Spinal cord (tissue), 10 donors: ENCODE measurements at places on chromosomes 16 and 17. TPM values are rescaled to one million over a fixed set of nuclear protein-coding genes. Genes with fewer than 3 reads are reported as not detected.

ATP1B2 gene
- 29.1 TPM for total RNA-seq

KRT36 gene
- not detected for total RNA-seq

KLHL10 gene
- total RNA-seq, result 0.30 TPM

- DNase-seq, result peak; percentile 44
Measured at GRCh38 chr17:43713494-43714162, 45.0 kb downstream of the SOST start.

DNA sequence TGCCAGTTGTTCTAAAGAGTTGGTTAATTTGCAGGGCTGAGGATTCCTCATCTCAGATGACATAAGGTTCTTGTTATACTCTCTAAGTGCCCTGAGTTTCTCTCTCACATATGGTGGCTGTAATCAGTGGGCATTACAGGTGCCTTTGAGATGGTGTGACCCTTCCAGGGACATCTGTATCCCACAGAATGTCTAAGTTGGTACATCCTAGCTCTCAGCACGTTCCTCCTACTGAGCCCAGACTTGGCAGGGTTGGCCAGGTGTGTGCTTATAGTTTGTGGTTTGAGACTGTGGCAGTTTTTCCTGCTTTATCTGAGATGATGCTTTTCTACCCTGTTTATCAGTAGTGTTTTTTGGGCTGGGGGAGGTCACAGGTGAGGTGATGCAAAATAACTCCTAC is 36.3 kb downstream of the SPECC1 start:
- DNase-seq, result no peak

GRCh38 chr17:42852351-42852750 is 1.4 kb downstream of the AOC3 start:
- DNase-seq, result no peak

DNA sequence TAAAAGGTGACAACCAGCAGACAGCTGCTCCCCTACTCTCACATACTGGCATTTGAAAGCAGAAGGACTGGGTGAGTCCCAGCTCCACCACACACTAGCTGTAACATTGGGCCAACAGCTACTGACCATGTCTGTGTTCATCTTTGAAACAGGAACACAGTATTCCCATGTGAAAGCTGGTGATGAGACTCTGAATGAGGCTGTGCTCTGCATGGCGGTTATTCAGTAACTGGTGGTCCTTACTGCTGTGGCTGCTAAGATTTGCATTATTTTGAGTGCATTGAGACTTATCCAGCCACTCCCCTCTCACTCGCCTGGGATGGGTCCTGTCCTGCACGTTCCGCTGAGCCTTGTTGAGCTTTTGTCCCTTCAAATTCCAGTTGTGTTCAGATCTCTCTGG is 342.9 kb downstream of the FOXL1 start:
- no peak for DNase-seq

DNA sequence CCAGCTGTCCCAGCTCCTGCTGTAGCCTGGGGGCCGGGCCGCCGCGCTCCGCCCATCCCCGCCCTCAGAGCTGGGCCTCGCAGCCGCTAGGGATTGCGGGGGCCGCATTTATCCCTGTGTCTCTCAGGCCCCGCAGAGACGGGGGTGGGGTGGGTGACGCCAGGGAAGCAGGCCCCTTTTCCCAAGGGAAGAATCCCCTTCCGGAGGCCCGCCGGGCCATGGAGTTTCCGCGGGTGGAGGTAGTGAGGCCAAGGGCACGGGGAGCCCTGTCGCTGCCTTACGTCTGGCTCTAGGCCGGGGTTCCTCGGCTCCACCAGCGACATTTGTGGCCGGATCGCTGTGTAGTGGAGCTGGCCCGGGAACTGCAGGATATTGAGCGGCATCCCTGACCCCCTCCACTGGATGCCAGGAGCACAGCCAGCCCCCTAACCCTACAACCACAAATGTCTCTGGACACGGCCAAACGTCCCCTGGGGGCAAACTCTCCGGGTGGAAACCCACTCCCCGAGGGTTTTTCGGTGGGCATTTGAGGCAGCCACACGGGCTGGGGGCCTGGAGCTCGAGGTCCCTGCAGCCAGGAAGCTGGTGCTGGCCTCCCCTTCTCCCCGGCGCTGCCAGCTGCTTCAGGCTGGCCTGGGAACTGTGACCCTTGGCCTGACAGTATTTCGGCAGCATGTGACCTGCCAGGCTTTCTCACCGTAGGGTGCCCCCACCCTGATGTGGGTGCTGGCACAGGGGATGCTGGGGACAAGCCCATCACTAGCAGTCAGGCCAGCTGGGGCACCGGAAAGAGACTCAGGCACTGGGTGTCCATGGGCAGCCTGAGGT is 12.0 kb upstream of the CD300A start:
- DNase-seq, result peak; percentile 72

DNA sequence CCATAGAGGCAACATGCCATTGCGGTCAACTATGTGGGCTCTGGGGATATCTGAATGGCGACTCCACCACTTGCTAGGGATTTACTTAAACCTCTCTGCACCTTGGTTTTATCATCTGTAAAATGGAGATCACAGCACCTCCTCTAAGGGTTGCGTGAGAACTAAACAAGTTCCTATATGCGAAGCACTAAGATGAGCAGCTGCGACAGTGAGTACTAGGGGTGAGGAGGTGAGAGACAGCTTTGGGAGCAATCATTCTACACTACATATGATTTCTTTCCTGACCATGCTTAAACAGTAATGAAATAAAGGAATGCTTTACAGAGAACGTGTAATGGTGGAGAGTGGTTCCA is 61.4 kb downstream of the CREBBP start:
- no peak for DNase-seq

DNA sequence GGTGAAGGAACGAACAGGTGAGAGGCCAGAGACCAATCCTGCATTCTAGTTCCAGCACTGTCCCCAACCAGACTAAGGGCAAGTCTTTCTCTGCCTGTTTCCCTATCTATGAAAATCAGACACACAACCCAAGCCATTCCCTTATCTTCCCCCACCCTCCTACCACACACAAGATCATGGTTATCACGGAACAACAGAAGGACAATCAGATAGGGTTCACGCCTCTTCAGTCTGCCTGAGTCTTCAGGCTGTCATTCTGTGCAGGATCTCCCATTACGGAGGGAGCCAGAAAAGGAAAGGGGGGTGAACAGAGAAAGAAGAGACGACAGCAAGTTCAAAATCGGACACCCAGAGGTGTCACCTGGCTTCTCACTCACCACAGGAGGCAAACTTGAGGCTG is 11.1 kb downstream of the TLE7 start:
- no peak for DNase-seq

DNA sequence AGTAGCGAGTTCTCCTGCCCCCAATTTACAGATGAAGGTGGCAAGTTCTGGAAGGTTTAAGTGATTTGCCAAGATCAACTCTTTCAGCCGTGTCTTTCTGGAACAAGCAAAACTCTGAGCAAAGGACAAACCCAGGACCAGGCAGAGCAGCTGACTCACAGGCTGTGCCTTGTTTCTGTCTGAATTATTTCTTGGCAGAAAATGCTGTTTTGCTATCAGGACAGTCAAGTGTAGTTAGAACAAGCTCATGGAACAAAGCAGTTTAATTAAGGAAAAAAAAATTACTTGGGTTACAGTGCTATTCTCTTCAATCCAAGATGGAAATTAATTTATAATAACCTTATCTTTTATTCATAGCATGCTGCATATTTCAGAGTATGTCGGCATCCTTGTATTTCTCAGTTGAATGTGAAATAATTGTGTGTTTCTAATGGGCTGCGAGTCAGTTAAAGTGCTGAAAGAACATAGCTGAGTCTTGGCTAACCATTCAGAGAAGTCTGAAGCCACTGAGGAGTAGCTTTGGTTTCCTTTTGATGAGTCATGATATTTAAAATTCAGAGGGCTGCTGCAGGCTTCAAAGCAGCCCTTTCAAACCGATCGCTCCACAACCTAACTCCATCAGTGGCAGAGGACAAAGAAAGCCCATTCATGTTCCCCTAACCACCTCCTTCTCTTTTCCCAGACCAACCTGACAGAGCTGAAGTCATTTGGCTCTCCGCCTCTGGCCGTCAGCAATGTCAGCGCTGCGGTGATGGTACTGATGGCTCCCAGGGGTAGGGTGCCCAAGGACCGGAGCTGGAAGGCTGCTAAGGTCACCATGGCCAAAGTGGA is 143.7 kb downstream of the ZNF18 start:
- no peak for DNase-seq

DNA sequence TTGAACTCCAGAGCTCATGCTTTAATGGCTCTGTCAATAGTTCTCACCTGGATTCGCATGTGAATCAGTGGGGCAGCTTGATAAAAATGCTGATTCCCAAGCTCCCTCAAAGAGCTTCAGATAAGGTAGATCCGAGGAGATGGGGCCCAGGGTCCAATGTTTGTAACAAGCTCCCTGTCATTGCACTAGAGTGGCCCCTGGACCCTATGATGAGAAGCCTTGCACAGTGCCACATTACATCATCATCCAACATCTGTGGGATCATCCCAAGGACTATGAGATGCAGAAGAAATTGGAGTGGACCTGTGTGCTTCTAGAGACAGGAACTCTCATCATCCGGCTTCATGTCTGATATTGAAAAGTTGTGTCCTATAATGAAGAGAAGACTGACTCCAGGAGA is 340.8 kb downstream of the SHISA9 start:
- no peak for DNase-seq

DNA sequence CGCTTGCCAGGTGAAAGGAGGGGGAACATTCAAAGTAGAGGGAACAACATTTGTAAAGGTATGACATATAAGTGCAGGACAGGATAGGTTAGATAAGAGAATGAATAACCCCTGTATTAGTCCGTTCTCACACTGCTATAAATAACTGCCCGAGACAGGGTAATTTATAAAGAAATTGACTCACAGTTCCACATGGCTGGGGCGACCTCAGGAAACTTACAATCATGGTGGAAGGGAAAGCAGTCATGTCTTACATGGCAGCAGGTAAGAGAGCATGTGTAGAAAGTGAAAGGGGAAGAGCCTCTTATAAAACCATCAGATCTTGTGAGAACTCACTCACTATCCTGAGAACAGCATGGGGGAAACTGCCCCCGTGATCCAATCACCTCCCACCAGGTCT is 223.8 kb downstream of the SOX9 start:
- DNase-seq, result no peak

GRCh38 chr16:15849209-15849981 is 7.4 kb downstream of the MYH11 start:
- no peak for DNase-seq

- DNase-seq, result peak; percentile 72
Measured at GRCh38 chr16:58128181-58128631, 975 bp downstream of the CFAP20 start.

DNA sequence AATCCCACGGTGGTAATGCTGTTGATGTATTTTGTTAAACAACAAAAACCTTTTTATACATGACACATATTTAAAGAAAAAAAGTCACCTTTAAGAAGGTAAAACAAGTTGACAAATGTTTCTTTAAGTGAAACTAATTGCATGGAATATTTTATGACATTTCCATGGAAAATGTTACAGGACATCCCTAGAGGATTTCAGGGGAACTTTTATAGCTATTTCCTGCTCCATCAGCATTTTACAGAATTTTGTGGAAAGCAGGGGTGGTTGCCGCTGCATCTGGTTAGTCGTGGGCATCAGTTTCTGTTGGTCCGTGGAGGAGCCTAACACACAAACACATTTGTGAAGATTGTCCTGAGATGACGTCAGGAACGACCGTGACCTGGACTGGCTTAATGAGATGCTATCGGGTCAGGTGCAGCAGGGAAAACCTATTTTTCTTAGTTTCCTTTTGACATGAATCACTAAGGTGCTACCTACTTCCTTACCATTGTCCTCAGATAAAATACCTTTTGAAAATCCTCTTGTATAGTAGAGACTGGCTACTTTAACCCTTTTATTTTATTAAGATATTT is 305.1 kb downstream of the MAP2K6 start:
- DNase-seq, result no peak

GRCh38 chr17:49829026-49829425 is 18.8 kb downstream of the TAC4 start:
- no peak for DNase-seq

- DNase-seq, result no peak
Measured at GRCh38 chr17:75442168-75443103, 14.0 kb upstream of the TMEM94 start.

DNA sequence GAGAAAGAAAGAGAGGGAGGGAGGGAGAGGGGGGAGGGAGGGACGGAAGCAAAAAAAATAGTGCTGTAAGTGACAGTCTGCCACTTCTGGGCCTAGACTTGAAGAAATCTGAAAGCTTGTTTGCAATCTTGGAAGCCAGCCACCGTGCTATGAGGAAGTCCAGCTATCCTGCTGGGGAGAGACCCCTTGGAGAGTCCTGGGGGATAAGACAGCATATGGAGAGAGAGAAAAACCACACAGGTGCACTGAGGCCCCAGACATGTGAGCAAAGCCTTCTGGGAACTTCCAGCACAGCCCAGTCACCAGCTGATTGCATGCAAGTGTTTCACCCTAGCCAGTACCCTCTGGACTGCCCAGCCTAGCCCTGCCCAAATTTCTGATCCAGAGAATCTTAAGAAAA is 12.6 kb upstream of the ALOX12B start:
- no peak for DNase-seq

GRCh38 chr17:66399441-66399840 is 97.0 kb downstream of the PRKCA start:
- DNase-seq, result no peak

DNA sequence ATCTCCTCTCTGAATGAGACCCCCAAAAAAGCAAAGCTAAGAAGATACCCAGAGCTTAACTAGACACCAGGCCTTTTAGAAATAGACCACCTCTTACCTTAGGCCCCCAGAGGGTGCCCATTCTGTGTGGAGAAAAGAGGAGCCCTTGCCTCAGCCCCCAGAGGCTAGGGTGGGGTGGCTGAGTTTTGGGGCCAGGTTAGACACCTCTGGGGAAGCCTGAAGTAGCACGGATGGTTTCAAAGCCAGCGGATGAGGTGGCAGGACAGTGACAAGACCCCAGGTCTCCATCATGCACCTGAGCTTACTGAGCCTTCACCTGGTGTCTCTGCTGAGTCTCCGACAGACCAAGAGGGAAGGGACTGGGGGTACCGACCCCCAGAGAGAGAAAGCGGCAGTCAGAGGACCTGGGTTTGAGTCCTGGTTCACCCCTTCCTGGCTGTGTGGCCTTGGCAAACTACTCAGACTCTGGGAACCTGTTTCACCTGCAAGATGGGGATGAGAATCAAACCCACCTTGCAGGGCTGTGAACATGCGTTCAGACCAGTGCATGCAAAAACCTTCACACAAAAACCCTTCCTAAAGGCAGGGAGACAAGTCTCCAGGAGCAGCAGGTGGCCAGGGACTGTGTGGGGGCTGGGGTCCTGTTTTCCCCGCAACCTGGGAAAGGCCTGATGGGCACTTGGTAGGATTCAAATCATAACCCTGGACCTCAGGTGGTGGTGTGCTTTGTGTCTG is 7.7 kb downstream of the SCGB1C2 start:
- no peak for DNase-seq

- no peak for DNase-seq
Measured at GRCh38 chr17:17568772-17569195, 22.7 kb downstream of the PEMT start.

- no peak for DNase-seq
Measured at GRCh38 chr16:69274699-69275235, 36.4 kb upstream of the VPS4A start.
